Panc1 (cell line): ENCODE measurements at places on chromosomes 6 and 20.
A peak's percentile ranks its signal among the peaks of the same experiment; 100 is the strongest.

DNA sequence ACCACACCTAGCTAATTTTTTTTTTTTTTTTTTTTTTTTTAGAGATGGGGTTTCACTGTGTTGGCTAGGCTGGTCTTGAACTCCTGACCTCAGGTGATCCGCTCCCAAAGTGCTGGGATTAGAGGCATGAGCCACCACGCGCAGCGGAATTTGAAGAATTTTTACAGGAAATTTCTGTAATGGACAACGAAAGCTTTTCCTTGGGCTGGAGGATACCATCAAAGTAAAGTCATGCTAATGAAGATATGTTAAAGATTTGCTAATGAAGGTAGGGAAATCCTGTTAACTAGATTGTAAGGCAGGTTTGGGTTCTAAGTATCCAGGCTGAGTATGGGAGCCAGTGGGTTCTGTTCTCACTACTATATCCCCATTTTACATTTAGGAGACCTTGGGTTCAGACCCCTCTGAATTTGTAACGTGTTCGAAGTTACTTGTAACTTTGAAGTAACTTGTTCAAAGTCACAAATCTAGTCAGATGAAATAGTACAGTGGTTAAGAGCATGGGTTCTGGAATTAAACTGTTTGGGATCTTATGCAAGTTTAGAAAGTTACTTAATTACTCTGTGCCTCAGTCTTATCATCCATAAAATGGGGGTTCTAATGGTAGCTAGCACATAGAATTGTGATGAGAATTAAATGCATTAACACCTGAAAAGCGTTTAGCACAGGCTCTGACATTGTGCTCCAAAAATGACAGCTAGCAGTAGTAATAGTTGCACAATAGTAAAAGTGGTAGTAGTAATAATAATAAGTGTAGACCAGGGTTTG lies 123.4 kb upstream of the GPR6 start:
- H3K4me3 ChIP-seq, result no peak overlapping the region
- H3K4me1 ChIP-seq, result no peaks in the 10 kb centered on the region
- no peaks in the 10 kb centered on the region for H3K27me3 ChIP-seq
- H3K27ac ChIP-seq, result no peak overlapping the region
- no peaks in the 10 kb centered on the region for H3K36me3 ChIP-seq

DNA sequence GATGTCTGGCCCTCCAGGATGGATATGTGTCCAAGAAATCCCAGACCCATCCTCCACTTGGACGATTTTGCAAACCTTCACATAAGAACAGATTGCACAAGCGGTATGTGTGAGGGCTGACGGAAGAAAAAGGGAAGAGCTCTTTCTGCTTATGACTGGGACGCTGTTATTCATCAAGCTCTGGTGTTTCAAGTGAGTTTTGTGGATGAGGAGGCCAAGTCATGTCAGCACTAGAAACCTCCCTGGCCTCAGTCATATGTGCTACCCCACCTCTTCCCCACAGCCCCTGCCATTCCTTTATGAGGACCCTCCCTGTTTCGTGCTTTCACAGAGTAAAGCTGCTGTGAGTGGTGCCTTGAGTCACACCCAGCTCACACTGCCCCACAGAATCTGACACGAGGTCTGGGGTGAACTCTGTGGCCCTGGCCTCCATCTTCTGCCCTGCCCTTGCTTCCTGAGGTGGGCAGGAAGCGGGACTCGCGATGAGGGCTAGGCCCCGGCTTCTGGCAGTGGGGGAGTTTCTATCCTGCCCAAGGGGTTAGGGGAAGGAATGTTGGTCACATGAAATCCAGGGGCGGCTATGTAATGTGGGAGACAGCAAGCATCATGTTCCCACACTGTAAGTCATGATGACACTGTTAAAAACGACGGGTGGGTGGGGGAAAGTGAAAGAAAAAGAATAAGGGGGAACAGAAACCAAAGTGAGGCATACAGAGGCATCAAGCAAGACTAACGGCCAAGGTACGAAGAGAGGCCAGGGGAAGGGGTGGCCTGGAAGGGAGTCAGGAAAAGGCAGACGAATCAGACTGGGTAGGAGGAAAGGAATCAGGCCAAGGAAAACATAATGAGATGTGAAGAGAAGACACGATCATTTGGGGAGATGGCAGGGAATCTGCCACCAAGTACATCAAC lies 78.1 kb downstream of the PRDM1 start:
- no peak for DNase-seq
- H3K27ac ChIP-seq, result no peak overlapping the region
- no peak overlapping the region for H3K4me3 ChIP-seq
- no peaks in the 10 kb centered on the region for H3K4me1 ChIP-seq
- no peaks in the 10 kb centered on the region for H3K36me3 ChIP-seq

GRCh38 chr20:25245461-25245860 lies 2.4 kb upstream of the PYGB start:
- H3K4me1 ChIP-seq, result peaks cover 29% of the 10 kb centered on the region
- no peak overlapping the region for H3K4me3 ChIP-seq
- peaks cover 2% of the 10 kb centered on the region; the same call in 1 of the 2 replicates for H3K36me3 ChIP-seq
- no peak for DNase-seq
- no peaks in the 10 kb centered on the region for H3K27me3 ChIP-seq

GRCh38 chr20:48803176-48804053 lies 24.4 kb downstream of the PREX1 start:
- H3K4me3 ChIP-seq, result no peak overlapping the region
- H3K36me3 ChIP-seq, result no peaks in the 10 kb centered on the region
- no peak for DNase-seq
- H3K4me1 ChIP-seq, result no peaks in the 10 kb centered on the region
- no peak overlapping the region for H3K27ac ChIP-seq

- no peak for DNase-seq
- H3K36me3 ChIP-seq, result no peaks in the 10 kb centered on the region
- H3K4me3 ChIP-seq, result peak overlapping the region; percentile 47
These were observed 93.1 kb downstream of the NCR2 start for GRCh38 chr6:41428336-41428995.

DNA sequence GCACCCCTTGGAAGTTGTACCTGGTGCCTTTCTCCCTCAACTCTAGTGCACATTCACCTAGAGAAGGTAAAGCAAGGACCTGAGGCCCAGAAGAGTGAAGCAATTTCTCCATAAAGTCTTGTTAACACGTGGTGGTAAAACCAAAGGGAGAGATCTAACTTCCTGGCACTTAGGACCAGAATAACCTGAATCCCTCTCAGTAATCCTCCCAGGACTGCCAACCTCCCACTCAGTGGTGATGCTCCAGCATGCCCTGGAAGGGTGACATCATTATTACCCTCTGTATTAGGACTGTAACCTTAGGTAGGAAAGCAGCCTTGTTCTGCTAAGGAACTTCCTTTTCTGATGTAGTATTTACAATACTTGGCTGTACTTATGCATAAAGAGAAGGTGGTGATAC lies 330.6 kb upstream of the MARCKS start:
- H3K27ac ChIP-seq, result no peak overlapping the region
- H3K27me3 ChIP-seq, result no peaks in the 10 kb centered on the region
- H3K4me3 ChIP-seq, result no peak overlapping the region
- no peak for DNase-seq
- H3K36me3 ChIP-seq, result no peaks in the 10 kb centered on the region

GRCh38 chr6:17928514-17929430 lies 58.7 kb downstream of the KIF13A start:
- no peaks in the 10 kb centered on the region for H3K27me3 ChIP-seq
- H3K36me3 ChIP-seq, result no peaks in the 10 kb centered on the region
- no peak for DNase-seq
- no peak overlapping the region for H3K27ac ChIP-seq
- H3K4me3 ChIP-seq, result no peak overlapping the region
